ENCODE measurements at places on chromosomes 1 and 21.
A peak's percentile ranks its signal among the peaks of the same experiment; 100 is the strongest.

GRCh38 chr1:94672934-94673333, 131.4 kb upstream of the F3 start:
- no peak for DNase-seq

- no peak for DNase-seq
These were observed 244.3 kb upstream of the NRIP1 start for GRCh38 chr21:15309022-15309590.

DNA sequence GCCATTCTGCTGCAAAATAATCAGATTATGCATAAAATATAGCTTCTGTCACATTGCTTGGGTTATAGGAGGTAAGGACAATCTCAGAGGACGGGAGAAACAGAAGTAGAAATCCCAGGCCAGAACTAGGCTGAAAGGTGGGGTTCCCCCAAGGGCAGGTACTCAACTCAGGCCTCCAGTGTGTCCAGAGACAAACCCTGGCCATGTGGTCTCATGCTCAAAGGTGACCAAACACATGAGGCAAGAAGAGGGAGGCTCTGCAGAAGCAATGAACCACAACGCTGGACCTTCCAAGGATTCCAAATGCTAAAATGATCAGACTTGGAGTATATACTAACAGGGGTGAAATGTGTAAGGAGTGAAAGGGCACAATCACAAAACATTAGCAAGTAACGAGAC, 103.8 kb downstream of the DMRTB1 start:
- DNase-seq = no peak

GRCh38 chr1:48229317-48229716, 6.8 kb downstream of the SLC5A9 start:
- DNase-seq = no peak

DNA sequence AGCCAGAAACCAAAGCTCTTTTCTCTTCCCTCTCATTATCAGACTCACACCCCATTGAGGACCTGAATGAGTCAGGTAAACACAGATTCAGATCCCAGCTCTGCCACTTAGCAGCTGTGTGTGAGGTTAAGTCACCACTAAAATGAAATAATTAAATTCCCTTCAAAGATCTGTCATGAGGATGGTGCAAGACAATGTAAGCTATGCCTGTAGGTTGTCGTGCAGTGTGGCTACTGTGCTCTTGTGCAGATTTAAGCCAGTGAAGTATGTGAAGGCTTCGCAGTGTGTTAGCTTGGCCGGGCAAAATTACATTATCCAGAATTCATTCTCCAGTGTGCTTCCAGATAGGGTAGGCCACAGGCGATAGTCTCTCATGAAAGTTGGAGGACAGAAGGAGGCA, 13.6 kb downstream of the UBL4B start:
- no peak for DNase-seq

- no peak for DNase-seq
These were observed 11.8 kb downstream of the NUAK2 start for GRCh38 chr1:205309741-205310140.

DNA sequence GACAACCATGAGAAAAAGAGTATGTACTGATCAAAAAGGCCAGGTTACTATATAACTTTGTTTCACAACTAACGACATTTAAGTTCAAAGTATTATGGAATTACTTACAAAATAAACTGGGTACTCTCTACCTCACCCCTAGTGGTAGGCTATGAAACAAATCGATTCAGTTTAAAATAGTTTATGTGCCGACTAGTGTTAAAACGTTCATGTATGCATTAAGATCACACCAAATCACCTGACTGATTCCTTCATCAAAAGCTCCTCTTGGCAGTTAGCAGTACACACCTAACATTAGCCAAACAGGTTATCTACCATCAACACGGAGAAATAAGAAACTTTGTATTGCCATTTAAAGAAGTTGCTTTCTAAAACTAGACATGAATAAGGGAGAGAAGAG, 137.1 kb downstream of the AKT3 start:
- no peak for DNase-seq

- no peak for DNase-seq
These were observed 20.9 kb downstream of the NTMT2 start for GRCh38 chr1:170166518-170167180.

DNA sequence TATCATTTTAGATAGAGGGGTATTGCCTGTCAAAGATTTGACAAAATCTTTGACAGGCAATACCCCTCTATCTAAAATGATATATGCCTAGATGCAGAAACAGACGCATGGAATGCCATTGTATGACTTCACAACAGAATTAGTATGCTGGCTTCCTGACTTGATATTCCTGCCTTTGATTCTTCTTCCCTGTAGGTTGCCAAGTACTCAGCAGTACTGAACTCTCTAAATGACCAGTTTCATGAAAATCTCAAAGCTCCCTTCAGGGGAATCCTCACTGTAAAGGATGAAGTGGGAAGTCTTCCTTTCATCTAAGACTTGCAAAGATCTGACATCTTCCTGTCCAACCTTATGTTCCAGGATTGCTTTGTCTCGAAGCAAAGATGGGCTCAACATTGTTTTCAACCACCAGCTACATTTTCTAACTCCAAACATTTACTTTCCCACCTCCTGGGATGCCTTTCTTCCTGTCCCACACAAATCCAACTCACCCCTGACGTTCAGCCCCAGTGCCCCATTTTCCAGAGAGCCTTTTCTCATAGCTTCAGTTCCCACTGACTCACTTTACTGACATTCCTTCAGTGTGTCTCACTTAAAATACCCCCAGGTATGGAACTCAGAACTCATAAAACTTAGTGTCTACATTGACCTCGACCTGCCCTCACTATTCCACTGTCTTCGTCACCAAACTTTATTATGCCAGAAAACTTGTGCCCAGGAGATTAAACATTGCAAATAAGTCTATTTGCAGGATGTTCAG, 67.3 kb upstream of the KCNJ6 start:
- no peak for DNase-seq

DNA sequence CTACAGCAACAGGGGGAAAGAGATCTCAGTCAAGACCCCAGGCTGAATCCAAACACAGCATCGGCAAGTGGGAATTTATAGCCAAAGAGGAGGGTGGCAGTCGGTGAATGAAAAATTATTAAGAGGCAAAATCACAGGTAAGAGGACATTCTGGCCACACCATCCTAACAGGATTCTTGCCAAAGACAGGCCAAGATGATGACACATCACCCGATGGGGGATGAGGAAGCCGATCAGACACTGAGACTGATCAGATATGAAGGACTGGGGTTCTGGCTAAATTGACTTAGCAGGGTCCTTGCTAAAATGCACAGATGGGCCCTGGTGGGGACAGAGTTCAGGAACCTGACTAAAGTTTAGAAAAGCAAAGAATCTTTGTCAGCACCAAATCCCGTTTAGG, 402.2 kb downstream of the SMYD3 start:
- DNase-seq = no peak

DNA sequence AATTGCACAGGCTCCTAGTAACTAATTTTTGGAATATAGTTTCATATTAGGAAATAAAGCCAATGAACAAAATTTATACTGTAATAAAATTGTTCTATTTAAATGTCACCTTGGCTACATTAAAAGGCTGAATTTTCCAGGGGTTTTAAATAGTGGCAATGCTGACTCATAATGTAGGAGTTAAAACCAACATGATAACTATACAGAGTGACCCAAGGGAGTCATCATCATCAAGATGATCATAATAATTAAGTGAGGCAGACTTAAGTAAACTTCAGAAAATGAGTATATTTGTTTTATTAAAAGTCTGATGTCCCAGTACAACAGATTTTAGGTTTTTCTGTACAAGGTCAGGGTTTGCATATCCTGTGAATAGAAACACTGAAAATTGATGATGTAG, 183.4 kb downstream of the PLPPR4 start:
- no peak for DNase-seq

DNA sequence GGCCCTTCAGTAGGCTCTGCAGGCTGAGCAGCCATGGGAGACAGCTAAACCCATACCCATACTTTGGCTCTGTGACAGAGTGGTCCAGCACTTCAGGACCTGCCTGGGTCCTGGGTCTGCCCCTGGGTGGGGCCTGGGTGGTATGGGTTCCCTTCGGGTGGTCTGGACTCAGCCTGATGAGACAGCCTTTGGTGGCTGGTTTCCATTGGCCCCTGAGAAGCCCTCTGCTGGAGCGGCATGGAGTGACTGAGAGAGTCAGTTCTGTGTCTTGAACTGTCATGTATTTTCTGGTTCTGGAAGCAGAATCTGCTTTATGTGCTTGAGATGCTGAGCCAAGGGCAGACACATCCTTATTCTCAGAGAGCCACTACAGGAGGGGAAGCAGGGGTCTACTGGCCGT, 31.3 kb upstream of the KCNA2 start:
- DNase-seq = no peak

GRCh38 chr1:53553734-53554509, 94.7 kb downstream of the DMRTB1 start:
- peak; percentile 17 for DNase-seq

- no peak for DNase-seq
These were observed 24.7 kb downstream of the RPS6KC1 start for GRCh38 chr1:213075725-213076124.

DNA sequence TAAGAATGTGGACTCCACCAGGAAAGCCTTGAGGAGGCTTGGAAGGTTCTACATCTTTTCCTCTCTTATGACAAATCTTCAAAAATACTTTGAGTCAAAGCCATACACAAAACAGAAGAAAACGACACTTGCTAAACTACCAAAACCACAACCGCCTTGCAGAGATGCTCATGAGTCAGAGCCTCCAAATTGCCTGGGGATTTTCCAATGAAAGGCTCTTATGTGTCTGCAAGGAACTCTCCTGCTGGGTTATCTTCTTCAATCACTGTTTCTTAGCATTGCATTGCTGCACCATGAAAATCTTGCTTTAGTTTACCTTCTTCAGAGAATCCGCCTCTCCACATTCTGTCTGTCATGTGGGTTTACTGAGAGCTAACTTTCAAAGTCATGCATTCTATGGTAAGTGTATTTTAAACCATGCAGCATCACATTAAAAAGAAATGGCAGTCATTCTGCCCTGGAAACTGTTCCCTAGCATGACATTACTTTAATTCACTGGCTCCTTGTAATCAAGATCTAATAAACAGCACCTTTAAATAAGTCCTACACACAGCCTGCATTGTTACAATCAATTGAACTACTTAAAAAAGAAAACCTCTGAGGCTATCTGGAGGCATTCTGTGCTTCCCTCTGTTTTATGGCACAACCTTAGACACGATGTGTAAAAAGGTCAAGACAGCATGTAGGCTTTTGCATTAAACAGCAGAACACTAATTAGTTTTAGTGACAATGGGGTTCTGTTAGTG, 210.0 kb upstream of the FOXD3 start:
- no peak for DNase-seq

DNA sequence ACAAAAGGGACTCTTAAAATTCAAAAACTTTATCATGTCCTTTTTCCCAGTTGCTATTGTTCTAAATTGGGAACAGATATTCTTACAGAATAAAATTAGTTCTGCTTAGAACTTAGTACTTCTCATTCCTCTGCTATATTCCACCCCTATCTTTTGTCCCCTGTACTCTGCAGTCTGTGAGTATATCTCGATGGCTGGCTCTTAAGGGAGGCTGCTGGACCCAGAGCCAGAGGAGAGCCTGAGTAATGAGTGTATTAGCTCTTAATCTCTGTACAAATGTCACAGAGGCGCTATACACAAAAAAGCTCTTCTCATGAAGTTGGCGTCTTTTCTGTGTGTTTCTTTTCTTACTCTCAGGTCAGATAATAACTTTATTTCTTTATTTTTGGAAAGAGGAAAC, 423.4 kb downstream of the ZP4 start:
- DNase-seq = no peak

DNA sequence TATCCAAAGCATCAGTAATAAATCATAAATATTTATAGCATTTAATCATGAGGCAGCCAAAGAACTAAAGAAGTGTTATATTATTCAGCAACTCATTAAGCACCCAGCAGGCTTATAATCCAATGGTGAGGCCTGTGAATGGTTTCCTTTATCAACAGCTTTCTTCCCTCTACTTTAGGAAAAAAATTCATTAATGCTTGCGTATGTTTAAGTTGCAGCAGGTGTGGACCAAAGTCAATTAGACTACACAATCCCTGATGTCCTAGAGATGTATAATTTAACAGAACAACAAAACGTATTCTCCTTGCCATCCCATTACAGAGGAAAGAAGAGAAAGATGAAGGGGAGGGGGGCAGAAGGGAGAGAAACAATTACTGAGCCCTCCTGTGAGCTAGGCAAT, 87.7 kb upstream of the MAGI3 start:
- DNase-seq = no peak

- no peak for DNase-seq
These were observed 38.1 kb upstream of the LBR start for GRCh38 chr1:225465793-225466517.

DNA sequence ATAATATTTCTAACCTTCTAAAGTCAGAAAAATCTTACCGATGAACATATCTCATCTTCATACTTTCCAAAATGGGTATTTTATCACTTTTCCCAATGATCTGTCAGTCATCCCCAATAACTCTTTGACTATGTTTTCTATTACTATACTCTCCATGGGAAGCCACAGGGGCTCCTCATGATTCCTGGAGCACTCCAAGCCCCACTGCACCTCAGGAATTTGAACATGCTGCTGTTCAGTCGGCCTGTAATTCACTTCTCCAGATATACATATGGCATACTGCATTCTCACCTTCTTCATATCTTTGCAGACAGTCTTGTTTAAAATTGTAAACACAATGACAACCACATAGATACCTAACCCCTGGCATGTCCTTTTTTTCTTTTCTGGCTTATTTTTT, 333.0 kb downstream of the BRINP3 start:
- no peak for DNase-seq

- no peak for DNase-seq
These were observed 7.4 kb downstream of the GJA4 start for GRCh38 chr1:34800214-34800613.

DNA sequence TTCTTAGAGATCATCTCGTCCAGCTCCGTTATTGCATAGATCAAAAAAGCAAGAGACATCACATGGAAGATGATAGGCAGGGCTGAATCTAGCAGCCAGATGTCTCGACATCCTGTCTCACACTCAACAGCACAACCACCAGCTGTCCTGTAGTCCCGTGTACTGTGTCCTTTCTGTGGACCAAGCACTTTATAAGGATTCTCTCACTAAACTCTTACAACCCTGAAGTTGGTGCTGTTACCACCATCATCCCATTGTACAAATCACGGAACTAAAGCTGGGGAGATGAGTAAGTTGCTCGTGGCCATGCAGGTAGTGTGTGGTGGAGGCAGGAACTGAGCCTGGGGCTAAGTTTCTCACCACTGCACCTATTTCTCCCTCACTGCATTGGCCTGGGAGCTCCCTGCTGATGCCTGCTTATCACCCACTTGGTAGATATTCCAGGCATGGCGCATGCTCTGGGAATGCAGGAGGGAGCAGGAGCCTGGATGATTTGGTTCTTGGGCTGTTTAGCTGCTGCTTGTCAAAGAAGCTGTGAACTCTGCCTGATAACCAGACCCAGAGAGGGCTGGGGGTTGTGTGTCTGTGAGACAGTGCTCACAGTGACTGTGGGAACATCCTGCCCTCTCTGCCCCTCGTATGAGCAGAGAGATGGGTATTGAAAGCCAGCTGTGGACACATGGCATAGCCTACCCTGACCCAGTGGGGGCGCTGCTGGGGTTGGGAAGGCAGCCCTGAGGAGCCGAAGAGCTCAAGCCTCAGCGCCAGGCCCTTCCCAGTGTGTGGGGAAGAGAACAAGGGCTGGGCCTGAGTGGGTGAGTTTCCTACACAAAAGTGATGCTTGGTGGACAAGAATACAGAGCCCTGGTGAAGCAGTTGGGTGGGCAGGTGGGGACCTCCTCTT, 13.6 kb downstream of the PPFIA4 start:
- DNase-seq = no peak

- DNase-seq = no peak
These were observed 32.7 kb upstream of the ZBTB40 start for GRCh38 chr1:22418933-22419382.
